Kidney capillary endothelial cell (primary cell): ENCODE measurements at places on chromosomes 7 and 10.
A peak's percentile ranks its signal among the peaks of the same experiment; 100 is the strongest.

GRCh38 chr7:28062197-28062991, 118.2 kb downstream of the JAZF1 start:
- DNase-seq = peak; percentile 31

DNA sequence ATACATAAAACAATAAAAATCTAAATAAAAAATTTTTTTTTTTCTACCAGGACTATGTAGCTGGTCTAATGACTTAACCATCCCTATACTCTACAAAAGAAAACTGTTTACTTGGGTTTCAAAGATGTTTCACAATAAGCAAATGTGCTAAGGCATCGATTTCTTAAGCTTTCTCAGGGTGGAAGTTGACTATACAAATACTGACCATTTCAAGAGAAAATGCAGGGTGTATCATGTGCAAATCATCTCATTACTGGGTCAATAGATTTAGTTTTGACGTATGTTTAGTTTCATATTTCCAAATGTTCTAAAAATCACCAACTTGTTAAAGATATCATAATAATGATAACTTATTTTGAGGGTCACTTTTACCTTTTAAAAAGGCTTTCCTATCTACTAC, 7.5 kb downstream of the NRP1 start:
- DNase-seq = no peak

GRCh38 chr10:5599613-5600520, 66.5 kb downstream of the ASB13 start:
- no peak for DNase-seq

GRCh38 chr7:134707663-134708378, 61.2 kb downstream of the BPGM start:
- DNase-seq = no peak

DNA sequence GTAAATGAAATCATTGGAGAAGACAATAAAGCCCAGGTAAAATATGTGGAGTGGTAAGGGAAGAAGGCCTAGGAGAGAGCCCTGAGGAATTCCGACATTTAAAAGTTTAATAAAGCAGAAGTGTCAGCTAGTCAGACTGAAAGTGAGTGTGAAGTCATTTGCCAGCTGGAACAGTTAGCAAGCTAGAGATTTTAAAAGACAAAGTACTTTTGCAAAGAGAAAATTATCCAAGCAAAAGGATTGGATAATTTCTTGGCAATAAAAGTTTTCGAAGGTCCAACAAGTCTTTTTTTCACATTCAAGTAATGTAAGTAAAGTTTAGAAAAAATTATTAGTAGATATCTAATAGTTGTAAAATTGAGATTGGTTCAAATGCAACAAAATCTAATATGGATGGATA, 27.1 kb upstream of the SEMA3C start:
- DNase-seq = no peak

- peak; percentile 31 for DNase-seq
These were observed 1.1 kb downstream of the WASL start for GRCh38 chr7:123747620-123748141.
